ENCODE measurements at places on chromosomes 12 and 14.

DNA sequence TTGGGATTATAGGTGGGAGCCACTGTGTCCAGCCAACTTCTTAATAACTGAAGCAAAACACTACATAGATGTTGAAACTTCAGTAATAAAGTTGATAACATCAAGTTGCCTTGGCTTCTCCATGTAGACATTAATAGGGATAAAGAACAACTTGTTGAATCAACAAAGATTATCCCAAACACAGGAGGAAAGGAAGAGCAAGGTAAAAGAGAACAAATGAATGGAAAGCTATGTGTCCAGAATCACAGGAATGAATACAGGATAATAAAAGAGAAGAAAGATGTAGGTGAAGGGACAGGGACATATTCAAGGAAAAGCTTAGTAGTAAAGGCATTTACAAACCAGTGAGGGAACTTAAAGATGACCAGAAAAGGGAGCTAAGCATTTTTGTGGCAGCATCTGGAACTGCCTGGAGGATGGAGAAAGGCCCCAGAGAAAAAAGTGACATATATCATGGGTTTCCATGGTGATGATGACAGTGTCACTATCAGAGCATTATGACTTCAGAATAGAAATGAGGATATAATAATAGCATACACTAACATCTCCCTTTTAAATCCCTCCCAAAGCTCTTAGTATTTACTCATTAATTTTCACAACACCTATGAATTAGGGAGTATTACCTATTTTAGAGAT is 24.0 kb upstream of the MDM1 start:
- peak; percentile 38 for DNase-seq

DNA sequence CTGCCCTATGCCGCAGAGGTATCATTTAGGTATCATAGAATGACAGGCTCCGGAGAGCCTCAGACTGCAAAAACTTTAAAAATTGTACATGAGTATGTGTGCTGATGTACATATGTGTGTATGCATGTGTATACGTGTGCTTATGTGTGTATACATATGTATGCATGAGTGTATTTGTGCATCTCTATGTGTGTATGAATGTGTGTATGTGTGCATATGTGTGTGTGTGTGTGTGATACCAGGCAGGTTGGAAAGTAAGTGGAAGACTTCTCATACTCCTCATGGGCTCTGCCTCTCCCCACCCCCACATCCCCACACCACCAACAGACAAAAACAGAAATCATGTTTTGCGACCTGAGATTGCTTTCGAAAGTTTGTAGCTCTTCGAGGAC is 621 bp upstream of the TMEM117 start:
- no peak for DNase-seq

- DNase-seq, result peak; percentile 37
Observed at GRCh38 chr14:81211844-81212243, 8.9 kb downstream of the GTF2A1 start.

DNA sequence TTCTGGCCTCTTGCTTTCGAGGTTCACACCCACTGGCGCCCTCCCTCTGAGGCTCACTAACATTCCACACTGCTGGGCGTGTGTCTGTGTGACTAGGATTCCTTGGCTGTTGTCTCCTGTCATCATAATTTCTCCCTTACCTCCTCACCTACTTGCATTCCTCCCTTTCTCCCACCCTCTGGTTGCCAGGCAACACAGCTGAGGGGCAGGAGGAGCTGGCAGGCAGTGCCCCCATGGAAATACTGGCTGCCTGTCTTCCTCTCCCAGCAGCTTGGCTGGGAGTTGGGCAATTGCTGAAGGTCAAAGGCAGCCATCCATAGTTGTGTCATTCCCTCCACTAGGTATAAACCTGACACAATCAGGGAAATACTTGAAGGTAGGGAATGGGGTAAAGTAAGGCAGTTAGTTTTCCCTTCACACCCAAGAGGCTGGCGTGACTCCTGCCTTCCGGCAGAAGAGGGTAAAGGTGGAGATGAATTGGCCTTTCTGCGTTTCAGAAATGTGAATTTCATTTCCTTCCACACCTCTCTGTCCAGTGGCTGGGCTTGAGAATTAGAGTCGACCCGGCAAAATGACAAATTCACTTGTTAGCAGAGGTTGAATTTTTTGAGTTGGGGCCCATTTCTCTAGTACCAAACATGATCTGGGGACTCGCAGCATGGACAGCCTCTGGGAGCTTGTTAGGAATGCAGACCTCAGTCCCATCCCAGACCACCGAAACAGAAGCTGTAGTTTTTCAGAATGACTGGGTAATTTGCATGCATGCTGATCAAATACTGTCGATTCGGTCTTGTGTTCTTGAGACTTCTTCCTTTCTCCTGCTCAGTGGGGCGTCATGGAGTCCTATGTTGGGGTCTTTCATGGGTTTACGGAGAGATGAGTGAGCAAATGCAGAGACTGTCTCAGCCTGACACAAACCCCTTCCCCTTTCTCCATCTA is 24.3 kb upstream of the EMP1 start:
- peak; percentile 72 for DNase-seq

DNA sequence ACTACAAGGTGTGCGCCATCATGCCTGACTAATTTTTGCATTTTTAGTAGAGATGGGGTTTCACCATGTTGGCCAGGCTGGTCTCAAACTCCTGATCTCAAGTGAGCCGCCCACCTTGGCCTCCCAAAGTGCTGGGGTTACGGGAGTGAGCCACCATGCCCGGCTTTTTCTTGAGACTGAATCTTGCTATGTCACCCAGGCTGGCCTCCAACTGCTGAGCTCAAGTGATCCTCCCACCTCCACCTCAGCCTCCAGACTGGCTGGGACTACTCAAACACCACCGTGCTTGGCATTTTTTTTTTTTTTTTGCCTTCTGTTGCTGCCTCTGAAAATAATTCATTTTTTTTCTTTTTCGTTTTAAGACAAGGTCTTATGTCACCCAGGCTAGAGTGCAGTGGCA is 8.2 kb upstream of the ESPL1 start:
- DNase-seq, result no peak

DNA sequence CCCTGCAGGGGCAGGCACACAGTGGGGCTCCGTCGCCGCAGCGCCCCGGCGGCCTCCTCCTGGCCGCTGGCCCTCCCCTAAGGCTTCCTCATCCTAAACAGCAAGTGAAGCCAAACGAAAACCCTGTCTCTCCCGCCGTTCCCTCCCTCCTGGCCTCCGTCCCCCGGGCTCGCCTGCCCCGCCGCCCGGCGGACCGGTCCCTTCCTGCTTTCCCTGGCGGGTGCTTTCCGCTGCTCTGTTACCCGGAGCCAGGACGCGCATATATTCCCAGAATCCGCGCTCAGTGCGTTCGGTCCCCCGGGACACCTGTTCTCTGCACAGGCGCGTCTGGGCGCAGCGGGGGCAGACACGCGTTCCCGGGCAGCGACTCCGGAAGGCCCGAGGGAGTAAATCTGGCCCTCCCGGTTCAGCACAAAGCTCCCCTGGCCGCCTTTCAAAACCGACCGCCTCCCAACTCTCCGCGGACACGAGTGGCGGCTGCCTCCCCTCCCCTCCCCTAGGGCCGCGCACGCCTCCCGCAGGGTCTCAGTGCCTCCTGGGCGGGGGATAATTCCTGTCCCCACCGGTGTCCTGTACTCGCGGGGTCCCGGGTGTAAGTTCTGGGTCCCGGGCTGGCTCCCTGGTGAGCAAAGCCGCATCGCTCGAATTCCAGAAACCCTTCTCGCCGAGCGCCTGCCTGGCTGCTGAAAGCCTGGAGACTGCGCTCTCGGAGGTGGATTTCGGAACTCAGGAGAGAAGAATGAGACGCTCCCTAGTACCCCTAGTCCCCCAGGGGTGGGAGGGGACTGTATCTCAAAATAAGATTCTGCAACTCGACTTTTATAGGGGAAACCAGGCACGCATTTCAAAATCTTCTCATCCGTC is 21.4 kb upstream of the CEP170B start:
- DNase-seq, result peak; percentile 30

- DNase-seq, result peak; percentile 56
Observed at GRCh38 chr12:24778486-24779304, 170.2 kb downstream of the BCAT1 start.

DNA sequence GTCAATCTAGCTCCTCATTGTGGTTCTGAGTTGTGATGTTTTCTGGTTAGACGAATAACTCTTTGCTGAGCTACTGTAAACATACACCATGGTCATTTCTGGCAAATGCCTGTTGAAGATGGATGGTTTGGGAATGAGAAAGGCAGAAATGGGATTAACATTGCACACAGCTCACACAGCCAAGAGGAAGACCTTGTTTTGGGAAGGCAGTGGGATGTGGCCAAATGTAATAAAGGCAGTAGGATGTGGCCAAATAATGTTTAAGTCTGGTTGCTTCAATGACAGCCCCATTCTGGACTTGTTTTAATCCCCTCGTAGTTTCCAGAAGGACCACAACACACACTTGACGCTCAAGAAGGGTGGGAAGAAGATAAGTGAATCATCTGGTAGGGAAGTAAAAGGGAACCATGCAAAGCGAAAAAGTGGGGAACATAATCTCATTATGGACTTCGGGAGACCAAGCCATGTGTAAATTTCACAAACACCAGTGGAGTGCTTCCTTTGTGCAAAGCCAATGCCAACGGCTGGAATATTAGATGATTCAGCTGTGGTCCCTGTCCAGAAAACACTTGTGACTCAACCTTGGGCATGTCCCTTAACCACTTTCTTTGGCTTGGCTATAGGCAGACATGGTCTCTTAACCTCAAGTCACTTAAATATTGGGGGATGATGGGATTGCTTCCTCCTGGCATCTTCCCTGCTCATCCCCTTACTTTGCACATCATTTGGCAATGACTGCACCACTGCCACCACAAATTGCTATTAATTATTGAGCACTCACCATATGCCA is 284.4 kb upstream of the CRY1 start:
- no peak for DNase-seq

GRCh38 chr12:8912914-8913313 is 1.4 kb upstream of the PHC1 start:
- no peak for DNase-seq

- DNase-seq, result no peak
Observed at GRCh38 chr14:52741865-52742264, 11.9 kb downstream of the STYX start.

DNA sequence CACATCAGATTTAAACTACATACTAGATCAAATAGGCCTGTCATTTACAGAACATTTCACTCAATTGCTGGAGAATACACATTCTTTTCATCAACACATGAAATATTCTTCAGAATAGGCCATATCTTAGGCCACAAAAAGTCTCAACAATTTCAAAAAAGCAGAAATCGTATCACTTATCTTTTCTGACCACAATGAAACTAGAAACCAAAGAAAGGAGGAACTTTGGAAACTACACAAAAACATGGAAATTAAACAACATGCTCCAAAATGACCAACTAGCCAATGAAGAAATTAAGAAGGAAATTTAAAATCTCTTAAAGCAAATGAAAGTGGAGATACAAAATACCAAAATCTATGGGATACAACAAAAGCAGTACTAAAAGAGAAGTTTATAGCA is 35.1 kb downstream of the PARP11 start:
- DNase-seq, result no peak

- no peak for DNase-seq
Observed at GRCh38 chr12:79299447-79300198, 391.1 kb downstream of the PAWR start.

- no peak for DNase-seq
Observed at GRCh38 chr12:128543971-128544370, 277.0 kb downstream of the TMEM132C start.

DNA sequence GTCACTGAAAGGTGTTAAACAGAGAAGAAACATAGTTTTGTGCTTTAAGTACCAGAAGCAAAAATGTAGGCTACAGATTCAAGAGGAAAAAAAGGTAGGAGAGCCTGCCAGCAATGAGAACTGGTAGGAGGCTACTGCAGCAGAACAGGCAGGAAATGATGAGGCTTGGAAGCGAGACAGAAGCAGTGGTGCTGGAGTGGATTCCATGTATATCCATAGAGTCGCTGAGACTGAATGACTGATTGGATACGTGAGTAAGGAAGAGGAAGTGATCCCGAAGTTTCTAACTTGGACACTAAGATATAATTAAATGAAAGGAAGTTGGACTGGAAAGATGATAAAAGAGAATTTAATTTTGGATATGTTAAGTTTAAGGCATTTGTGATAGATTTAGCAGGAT is 45.0 kb upstream of the CCDC91 start:
- no peak for DNase-seq

DNA sequence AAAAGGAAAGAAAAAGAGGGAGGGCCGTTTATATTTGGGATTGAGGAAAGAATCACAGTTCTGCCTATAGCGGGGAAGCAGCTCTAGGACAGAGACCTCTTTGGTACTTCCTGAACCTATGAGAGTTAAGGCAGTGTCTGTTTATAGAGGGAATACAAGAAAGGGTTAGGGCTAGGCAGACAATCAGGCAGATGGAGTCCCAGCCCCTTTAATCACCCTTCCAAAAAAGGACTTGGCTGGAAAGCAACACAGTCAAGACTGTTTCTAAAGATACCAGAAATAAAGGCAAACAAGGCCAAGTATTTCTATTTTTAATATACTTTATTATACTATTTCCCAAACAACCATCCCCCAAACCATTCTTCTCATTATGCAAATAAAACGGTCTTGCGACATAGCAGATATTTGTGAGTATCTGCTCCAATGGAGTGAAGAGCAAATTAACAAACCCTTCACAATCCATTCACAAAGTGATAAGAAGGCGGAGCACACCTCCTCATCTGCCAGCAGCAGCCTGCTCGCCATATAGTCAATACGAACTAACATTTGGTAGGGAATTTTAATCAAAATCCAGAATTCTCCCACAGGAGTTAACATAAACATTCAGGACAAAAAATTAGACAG is 697 bp upstream of the GRIP1 start:
- DNase-seq, result no peak

DNA sequence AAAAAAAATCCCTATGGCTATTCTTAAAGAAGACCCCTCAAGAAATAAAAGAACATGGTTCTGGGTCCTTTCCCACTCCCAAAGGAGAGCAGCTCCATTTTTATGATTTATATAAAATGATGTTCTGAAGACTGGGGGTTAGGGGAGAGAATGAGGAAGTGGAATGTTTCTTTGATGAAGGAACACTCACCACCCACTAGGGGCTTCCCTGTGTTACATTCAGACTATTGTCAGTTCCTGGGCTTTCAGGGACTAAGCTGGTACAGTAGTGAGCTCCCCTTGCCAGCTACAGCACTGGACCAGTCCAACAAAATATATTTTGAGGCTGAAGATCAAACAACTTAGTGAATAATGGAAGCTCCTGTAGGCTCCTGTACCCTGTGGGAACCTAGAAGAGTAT is 98.9 kb downstream of the HMGA2 start:
- no peak for DNase-seq

DNA sequence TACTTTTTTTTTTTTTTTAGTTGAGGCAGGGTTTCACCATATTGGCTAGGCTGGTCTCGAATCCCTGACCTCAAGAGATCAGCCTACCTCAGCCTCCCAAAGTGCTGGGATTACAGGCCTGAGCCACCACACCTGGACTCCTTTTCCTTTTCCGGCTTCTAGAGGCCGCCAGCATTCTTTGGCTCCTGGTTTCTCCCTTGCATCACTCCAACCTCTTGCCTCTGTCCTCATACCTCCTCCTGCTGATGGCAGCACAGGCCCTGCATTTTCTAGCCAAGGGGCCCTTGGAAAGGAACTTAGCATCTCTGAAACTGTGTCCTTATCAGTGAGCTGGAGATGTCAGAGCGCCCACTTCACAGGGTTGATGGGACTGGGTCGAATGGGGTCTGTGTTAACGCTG is 53.3 kb downstream of the MAP1LC3B2 start:
- DNase-seq, result no peak

Data from EH (cell line).